Spleen (tissue), 13 donors: ENCODE measurements at places on chromosomes 12 and 14.

GRCh38 chr12:40336573-40337199 lies 111.9 kb downstream of the LRRK2 start:
- no peak for DNase-seq

DNA sequence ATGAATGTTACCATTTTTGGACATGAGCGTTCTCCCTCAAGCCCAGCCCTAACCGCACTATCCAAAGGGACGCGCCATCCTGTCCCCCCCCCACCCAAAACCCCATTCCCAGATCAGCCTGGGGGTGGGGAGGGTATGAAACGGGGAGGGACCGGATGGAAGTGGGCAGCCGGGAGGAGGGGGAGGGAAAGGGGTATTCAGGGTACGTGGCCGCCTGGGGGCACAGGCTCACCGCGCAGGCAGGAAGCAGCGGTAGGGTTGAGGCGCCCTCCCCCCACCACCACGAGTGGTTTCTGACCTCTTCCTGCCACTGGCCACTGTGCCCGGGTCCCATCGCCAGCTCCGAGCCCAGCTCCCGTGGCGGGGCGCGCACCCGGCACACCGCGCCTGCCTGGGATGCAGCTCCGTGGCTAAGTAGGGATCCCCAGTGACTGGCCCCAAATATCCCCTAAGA lies 1.4 kb downstream of the ACTN1 start:
- DNase-seq = peak; percentile 91

DNA sequence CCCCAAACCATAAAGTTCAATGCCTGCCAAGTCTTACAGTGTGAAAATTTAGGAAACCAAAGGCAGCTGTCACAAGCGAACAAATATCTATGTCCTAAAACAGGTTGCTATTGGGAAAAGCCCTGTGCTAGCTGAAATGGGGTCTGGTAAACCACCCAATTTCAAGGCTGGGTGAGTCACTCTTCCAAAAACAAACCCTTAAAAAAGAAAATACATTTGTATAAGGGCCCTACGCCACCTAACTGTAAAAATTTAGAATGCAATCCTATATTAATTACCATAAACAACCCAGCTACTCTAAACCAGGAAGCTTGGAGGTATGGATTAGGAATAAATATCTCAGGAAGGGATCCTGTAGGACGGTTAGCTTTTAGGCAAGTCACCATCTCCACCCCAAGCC lies 32.1 kb downstream of the PRMT8 start:
- no peak for DNase-seq

DNA sequence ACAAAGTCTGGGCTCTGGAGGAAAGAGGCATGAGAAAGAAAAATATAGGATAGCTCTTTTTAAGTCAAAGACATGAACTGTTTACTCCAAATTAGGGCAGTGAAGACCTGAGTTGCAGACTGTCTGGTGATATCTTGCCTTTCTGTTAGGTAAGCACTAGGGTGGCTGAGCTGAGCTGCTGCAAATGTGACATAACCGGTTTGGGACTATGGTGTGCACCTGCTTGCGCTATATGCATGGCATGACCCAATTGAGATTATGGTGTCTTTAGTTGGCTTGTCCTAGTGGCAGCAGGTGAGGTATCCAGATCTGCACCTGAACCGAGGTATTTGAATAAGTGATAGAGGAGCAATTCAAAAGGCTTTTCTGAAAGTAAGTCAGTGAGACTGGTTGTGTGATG lies 345.6 kb downstream of the APAF1 start:
- DNase-seq = no peak

DNA sequence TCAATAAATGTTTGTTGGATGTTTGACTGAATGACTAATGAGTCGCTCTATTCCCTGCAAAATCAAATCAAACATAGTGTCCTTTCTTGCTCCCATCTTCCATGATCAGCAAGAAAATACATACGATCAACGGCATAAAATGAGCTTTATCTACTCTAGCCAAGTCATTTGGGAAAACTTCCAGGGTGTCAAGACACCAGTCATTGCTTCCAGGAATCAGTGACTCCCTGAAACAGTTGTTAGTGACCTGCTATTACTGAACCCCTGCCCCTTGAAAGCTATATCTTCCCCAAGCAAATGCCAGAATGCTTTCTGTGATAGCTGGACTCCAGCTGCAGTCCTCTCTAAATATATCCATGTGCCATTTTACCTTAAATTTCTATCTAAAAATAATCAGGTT lies 169.5 kb upstream of the SSTR1 start:
- no peak for DNase-seq

- no peak for DNase-seq
Measured at GRCh38 chr14:96798956-96799355, 1.8 kb downstream of the VRK1 start.

DNA sequence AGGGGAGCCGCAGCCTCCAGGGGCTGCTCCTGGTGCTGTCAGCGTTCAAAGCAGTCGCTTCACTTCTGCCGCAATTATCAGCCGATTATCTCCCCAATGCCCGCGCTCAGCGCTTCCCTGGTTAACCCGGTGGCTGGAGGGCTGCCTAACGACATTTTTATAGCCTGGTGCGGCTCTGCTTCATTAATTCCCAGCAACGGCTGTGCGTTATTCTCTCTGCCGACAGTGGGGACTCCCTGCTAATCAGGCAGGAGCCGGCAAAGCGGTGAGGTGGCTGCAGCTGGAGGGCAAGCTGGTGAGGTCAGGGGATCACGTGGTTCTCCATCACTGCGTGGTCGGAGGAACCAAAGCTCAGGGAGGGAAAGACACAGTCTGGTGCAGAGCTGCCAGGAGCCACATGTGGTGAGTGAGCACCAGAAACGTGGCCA lies 62.9 kb downstream of the GLRX5 start:
- no peak for DNase-seq

DNA sequence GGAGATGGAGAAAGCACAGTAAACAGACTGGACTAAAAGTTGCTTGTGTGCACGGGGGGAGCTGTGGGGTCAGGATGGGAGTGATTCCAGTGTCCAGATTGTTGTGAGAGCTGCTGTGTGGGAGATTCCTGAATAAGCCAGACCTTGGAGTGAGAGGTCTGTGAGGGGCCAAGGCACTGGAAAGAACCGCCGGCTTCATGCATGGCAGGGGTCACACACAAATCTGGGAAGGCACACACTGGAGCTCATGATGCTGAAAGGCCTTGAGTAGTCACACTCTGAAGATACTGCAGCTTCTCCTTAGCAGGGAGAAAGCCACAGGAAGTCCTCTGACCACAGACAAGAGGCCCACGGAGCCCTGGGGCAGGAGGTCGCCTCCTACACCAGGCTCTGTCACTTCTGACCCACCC lies 23.1 kb downstream of the ADCY6 start:
- peak; percentile 73 for DNase-seq

DNA sequence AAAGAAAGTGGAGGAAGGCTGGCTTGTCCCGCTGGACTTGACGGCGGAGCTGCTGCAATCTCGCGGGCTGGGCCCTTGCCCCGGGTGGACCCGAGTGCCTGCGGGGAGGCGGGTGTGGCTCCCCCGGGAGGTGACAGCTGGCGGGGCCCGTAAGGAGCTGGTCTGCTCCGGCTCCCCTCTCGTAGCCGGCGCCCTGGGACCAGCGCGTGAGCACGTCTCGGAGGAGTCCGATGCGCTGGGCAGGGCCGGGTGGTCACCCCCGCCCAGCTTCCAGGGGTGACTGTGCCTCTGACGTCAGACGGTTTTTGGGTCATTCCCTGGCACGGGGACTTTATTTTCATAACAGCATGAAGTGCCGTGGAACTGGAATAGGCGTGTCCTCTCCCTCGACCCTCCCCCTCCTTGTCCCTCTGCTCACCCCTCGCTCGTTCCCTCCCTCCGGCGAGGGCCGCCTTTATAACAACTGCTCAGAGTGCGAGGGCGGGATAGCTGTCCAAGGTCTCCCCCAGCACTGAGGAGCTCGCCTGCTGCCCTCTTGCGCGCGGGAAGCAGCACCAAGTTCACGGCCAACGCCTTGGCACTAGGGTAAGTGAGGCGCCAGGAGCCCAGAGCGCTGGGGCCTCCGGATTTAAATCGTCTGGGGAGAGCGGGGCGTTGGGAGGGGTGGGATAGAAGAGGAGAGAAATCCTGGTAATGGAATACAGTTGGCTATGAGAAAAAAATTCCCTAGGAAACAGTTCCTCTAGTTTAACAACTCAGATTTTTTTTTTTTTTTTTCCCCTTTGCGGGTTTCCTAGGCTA lies at the start of gene GPRC5A:
TSS of gene GPRC5A (plus strand) at position 483 of the 801 bp plus-strand sequence. CDS start 16,688 bp downstream, outside the sequence.
- DNase-seq = peak; percentile 79

- no peak for DNase-seq
Measured at GRCh38 chr12:94571556-94571955, 78.8 kb downstream of the TMCC3 start.

GRCh38 chr12:32115404-32116104 lies 8.9 kb downstream of the BICD1 start:
- no peak for DNase-seq
